Hematopoietic multipotent progenitor cell (in vitro differentiated cells): ENCODE measurements at places on chromosomes 3 and 15. TPM values are rescaled to one million over a fixed set of nuclear protein-coding genes. Genes with fewer than 3 reads are reported as not detected.

DNA sequence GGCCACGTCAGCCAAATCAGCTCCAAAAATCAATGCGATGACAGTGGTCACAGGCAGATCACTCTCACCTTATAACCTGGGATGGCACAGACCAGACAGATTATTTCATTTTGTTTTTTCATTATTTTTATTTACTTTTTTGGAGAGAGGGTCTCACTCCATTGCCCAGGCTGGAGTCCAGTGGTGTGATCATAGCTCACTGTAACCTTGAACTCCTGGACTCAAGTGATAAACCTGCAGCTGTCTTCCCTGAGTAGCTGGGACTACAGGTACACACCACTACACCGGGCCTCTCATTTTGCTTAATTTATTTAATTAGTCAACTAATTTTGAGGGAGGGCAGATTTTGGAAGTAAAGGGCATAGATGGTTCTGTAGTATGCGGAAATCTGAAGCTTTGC lies 51.2 kb upstream of the ICE2 start:
- no peak for DNase-seq

GRCh38 chr3:78878011-78878410 lies 889.8 kb downstream of the ROBO1 start:
- no peak for DNase-seq

GRCh38 chr15:70608144-70608543 lies 155.2 kb downstream of the UACA start:
- DNase-seq = no peak

DNA sequence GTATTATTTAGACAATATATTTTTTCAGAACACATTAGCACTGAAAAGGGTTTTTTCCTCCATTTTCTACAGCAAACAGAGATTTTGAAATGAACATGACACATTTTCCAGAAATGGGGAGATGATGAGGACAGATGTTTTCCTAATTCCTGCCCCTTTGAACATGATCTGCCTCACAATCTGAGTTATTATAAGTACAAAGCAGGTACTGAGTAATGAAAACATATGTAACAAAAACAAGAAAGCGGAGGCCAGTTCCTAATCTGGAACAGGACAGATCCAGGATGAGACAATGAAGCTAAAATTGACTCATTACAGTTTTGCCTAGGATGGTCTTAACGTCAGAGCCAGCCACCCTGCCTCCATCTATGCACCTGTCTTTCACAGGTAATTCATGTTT lies 642.8 kb upstream of the NR2F2 start:
- DNase-seq = no peak

PBRM1 gene
- 63.3 TPM for total RNA-seq

DNA sequence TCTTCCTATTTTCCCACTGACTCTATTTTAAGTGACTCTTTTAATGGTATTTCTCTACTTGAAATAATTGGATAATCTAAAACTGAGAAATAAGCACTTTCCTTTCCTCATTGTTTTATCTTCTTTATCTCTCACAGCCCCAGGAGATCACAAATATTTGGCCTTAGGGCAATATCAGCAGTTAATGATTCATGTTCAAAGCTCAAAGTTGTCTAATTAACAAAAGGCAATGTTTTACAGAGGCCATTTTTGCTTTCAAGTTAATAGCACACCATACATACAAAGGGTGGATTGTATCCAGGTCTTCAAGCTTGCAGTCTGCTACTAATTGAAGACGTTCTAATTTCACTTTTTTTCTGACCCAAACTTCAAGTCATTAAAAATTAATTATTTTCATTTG lies 120.1 kb downstream of the LRRN1 start:
- no peak for DNase-seq

IGSF10 gene
- 1.3 TPM for total RNA-seq

DNA sequence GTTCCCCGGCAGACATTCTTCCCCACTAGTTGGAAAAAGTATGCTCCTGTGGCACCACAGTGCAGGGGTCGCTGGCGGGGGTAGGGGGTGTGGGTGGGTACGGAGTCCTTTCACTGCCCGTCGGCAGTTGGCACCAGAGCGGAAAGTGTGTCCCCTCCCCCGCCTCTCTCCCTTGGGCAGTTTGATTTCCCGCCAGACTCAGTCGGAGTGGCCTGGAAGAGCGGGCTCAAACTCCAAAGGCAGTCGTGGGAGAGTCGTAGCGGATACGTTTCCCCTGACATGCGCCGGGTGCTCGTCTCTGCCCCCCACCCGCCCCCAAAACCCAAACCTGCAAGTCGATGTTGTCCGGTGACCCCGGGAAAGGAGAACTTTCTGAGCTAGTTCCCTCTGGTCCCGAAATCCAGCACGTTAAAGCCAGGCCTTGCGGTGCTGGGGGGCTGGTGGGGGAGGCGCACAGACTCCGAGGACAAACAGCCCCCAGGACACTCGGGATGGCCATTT lies 4.4 kb upstream of the FOXB1 start:
- DNase-seq = no peak

CLRN1 gene
- not detected for total RNA-seq

DNA sequence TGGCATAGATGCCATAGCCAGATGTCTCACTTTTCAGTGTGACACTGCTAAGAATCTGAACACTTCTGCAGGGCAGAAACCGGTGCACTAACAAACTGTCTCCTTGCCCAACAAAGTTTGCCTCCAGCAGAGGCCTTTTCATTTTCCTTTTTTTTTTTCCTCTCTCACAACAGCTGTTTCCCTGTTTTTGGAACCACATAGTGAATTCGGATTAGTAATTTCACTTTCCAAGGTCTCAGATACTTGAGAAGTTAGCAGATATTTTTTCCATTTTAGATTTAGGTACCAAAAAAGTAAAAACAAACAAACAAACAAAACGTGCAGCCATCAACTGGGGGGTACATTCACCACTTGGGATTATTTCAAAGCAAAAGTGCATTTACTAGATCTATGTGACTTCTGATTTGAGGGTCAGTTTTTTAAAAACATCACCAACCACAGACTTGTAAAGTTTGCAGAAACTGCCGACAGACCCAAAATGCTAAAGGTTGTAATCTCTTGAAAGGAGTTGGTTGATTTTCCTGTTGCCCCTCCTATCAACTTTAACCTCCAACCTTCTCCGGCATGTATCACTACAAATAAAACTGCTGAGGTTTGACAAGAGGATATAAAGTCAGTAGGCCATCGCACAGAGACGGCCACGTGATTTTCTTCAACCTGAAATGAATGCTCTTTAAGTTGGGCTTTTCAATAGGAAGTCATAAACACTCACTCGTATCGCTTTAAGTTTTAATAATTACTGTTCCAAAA lies 169.1 kb downstream of the CDIN1 start:
- no peak for DNase-seq

RGMA gene
- 1.1 TPM for total RNA-seq

SLC22A14 gene
- total RNA-seq = under 0.01 TPM

DNA sequence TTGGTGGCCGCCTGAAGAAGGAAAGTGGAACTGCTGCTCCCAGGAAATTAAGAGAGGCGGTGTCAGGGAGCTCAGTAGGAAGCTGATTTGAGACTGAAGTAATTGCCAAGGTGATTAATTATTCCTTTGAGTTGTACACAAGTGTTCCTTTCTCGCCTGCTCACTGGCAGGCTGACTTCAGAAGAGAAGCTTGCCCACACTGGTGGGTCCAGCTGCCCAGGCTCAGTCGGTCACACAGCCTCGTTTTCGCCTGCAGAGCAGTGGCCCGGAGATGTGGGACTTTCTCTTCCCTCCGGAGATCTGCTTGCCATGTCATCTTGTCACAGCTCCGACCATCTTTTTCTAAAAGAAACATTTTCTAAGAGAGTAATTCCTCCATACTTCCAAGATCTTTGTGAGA lies 478.0 kb downstream of the MCTP2 start:
- DNase-seq = no peak

DNA sequence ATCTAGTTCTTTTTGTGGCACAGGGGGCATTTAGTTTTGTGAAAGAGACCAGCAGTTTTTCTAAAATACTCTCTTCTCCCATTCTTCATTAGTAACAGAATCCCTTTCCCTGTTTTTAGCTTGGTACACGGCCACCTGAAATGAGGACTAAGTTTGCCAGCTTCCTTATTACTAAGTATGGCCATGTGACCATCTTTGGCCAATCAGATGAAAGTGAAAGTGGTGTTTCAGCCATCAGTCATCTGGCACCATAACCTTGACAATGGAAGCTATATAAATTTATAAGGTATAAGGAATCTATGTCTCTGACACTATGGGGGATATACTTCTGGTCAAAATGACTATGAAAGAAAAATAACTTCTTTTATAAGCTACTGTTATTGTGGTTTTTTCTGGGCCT lies 570.4 kb downstream of the AGBL1 start:
- DNase-seq = no peak

CMTM6 gene
- total RNA-seq = 48.2 TPM

- no peak for DNase-seq
These were observed 297.1 kb downstream of the UACA start for GRCh38 chr15:70466305-70466704.

DNA sequence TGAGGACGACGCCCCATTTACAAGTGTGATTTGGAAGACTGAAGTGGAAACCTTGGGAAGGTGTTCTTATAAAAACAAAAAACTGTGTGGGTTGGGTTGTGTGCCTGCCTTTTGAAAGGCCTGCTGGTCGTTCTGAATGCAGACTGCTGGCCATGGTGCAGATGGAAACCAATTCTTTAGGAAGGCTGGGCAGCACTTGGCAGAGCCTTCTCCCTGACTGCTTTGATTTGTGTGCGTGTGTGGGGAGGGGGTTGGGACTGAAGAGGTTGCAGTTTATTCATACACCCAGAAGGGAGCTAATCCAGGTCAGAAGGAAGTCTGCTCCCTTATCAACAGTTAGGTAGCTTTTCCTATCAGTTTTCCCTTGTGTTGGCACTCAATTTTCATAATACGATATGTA lies 288.7 kb downstream of the SOX2 start:
- DNase-seq = no peak

DNA sequence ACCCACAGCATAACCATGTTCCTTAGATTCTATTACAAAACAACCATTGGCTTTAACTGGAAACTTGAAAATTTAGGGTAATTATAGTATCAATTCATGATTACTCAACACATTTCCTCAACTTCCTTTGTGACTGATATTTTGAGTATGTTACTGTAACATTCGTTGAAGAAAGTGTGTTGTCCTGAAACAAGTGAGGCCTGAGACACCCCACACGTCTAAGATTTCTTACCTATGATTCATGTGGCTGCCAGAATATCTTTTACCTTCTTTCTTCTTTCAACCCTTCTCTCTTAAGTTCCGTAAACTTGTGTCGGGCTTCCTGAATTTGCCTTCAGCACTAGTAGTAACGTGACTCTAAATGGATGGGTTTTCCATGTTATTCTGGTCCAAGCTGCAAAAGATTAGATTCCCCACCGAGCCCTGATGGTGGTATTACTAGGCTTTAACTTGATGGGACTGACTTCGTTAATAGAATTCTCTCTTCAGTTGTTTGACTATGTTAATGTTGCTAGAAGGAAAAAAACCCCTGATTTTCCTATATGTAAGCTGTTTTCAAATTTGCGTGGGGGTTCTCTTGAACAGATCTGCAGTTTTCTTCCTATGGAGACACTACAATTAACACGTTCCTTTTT lies 296.0 kb upstream of the ICE2 start:
- no peak for DNase-seq

MELTF gene
- total RNA-seq = 11.8 TPM

MORC1 gene
- under 0.01 TPM for total RNA-seq

DNA sequence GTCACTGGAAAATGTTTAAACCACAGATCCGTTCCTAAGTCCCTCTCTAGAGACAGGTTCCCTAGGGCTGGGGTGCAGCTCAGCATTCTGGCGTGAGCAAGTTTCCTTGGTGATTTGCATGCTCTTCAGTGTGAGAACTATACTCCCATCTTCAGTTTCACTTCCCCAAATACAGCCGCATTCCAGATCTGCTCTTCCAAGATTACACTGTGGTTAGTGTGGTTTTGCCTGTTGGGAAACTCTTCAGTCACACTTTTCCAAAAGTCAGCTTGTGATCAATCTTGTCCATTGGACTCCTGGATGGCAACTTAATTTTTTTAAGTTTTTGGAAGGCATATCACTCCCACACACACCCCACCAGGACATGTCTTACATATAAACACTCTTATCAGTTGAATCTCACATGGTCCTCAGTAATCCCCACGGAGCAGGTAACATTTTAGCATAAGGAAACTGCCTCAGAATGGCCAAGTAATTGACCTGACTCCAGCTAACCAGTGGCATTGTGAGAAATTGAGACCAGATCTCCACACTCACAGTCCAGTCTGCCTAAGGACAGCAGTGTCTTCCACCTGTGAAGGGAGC lies 33.5 kb upstream of the PTPN23 start:
- DNase-seq = peak; percentile 47

GRCh38 chr15:37054336-37054735 lies 46.0 kb downstream of the MEIS2 start:
- DNase-seq = no peak

- DNase-seq = no peak
These were observed 17.0 kb upstream of the MUC4 start for GRCh38 chr3:195828762-195829161.

EFCC1 gene
- total RNA-seq = 9.2 TPM

DNA sequence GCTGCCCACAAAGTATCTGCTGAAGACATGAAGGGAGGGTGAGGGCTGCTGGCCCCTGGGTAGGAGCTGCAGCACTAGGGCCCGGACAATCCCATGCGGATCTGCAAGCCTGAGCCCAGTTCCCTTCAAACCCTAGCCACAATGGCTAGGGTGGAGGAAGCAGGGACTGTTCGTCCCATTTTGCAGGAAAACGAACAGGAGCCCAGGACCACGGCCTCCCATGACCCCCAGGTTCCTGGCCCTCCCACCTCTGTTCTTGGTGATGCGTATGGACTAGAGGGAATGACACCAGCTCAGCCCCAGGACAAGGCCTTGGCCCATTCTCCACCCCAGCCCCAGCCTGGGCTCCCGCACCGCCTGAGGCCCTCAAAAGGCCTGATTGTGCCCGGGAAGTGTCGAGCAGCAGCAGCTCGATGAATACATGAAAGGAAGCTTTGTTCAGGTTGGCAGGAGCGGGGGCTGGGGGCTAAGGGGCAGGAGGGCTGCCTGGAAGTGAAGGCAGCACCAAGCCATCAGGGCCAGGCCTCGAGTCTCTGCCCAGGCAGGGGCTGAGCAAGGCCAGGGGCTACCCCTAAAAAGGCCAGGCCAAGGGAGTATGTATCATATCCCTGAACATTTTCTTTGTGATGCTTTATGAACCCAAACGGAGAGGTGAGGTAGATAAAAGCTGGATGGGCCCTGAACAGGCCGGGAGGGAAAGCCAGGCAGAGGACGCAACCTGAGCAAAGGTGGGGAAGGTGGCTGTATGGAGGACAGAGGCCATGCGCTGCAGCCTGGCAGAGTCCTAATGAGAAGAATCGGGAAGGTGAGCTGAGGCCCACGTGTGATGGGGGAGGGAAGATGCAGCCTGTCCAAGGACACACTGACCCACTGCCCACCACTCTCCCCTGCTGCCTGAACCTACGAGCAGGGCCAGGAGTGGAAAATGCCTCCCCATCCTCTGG lies 12.2 kb downstream of the SEMA7A start:
- DNase-seq = no peak

DNA sequence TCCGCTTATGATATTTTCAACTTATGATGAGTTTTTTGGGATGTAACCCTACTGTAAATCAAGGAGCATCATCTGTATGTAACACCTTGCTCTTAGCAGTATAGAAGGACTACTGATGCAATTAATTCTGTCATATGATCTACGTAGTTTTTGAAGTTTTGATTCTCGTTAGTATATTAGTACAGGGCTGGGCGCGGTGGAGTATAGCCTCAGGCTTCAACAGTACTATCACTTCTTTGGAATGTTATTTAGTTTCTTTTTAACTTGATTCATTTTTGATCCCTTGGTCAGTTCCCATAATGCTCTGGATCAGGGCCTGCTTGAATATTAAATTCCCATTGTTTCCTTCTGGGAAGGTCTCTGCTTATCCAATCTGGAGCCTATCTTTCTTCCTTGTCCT lies 23.9 kb upstream of the AP4E1 start:
- no peak for DNase-seq
